Fibroblast of mammary gland (primary cell): ENCODE measurements at places on chromosomes 2 and 18.

DNA sequence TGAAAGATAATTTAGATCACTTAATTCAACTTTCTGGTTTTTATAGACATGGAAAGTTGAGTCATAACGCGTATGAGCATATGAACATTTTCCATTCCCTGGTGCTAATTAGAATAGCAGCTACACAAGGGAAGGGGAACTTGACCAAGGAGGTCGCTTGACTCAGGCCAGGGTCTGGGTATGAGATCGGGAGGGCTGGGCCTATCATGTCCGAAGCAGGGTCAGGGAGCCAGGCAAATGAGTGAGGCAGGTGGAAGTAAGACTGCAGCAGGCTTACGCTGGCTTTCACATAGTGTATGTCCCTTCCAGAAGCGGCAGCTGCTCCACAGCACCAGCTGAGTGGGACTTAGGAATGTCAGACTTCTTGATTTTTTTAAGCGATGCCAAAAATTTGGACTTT, 14.7 kb downstream of the RALB start:
- DNase-seq = no peak

DNA sequence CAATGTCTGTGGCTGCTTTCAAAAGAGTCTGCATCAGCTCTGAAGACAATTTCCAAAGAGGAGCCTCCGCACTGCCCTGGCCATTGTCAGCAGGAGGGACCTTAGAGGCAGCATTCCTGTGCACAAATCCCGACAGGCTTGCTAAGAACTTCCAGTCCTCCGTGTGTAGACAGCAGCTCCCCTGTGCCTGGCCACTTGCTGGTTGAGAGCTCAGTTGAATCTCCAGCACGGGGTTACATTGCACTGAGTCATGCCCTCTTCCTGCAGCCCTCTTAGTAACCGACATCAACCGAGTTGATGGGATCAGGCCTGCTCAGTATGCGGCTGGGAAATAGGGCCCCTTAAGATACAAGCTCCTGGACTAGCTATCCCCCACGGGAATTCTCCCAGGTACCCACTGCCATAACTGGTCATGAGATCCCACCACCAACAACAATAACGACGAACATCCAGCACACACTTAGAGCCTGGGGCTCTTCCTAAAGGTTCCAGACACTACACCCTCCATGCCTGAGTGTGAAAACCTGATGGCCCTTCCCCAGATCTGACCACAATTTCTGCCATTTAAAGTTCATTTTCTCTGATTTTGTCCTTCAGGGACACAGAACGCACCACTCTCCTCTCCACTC, 12.0 kb downstream of the ATP6V1B1 start:
- DNase-seq = peak; percentile 74

- no peak for DNase-seq
These were observed 1154.4 kb downstream of the DPP10 start for GRCh38 chr2:115596659-115597375.

DNA sequence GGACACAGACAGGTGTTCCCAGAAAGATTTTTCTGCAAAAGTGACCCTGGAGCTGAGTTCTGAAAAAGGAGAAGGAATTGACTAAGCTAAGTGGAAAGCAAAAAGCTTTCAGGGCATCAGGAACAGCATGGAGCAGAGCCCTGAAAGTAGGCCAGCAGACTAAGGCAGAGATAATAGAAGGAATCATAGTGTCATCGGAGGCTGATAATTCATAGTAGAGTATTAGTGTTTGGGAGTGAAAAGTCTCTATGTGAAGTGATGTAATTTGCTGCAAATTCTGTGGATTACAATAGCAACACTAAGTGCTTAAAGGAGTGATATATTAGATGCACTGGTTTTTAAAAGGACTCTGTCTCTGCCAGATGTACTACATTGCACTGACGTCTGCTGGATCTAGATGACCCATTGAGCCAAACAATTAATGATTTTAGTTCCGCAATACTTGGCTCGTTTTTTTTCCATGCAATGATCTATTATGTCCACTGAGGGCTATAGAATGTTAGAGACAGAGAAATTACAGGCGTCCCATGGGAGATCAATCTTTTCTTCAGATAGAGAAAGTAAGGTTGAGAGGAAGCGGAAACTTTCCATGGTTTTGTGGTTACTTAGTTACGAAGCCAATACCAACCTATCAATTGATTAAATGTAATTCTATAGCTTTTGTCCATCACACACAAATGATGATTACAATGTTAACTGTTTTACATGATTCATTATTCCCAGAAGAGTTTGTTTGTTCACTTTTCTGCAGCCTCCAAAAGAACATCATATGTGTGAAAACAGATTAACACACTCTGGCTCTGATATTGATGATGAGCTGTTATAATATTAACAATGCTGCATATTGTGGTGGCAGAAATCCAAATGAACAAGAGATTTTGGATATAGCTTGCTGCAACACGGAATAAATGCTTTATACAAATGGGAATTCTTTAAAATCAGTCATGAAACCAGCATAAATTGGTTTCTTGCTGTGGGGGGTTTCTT, 143.7 kb downstream of the MC4R start:
- no peak for DNase-seq

DNA sequence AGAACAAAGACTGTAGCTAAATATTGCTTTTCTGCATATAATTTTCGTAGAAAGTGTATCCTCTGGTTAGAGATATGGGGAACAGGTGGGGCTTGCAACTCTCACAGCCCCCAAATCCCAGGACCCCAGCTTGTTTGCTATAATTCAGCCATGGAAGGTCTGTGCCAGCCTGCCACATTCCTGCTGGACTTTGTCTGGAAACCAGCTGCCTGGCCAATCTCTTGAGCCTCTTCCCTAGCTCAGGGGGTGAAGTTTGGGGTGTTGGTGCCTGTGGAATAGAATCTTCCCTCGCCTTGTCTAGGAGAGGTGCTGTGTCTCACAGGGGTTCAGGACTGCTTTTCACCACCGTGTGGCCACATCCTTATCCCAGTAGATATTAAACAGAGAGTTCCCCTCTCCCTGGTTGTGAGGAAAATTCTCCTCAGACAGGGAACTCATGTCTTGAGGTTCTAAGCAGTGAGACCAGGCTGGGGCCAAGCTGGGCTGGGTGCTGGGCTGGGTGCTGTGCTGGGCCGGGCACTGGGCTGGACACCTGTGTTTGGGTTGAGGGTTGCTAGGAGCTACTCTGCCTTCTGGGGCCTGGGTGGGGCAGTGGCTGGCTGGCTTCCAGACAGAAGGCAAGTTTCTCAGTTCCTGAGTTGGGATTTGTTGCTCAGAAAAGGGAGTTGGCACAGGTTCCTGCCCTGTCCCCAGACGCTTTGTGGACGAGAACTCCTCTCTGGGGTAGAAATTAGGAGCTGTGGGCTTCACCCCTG, 12.3 kb downstream of the TOGARAM2 start:
- no peak for DNase-seq

DNA sequence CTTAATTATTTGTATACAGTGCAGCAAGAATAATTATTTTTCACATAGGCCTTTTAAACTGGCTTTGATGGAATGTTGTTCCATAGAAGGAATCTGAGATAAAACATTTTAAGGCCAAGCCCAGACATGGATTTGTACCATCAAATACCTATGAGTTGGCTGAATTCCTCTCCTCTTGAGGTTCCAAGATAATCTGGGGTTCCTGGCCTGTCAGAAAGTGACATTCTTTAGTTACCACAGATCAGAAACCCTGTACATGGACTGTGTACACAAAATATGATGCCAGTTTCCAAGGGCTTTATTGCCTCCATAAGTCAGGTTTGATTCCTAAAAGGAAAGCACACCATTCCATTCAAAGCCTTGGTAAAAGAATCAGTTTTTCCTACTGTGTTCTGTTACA, 1256.7 kb upstream of the NRXN1 start:
- no peak for DNase-seq

DNA sequence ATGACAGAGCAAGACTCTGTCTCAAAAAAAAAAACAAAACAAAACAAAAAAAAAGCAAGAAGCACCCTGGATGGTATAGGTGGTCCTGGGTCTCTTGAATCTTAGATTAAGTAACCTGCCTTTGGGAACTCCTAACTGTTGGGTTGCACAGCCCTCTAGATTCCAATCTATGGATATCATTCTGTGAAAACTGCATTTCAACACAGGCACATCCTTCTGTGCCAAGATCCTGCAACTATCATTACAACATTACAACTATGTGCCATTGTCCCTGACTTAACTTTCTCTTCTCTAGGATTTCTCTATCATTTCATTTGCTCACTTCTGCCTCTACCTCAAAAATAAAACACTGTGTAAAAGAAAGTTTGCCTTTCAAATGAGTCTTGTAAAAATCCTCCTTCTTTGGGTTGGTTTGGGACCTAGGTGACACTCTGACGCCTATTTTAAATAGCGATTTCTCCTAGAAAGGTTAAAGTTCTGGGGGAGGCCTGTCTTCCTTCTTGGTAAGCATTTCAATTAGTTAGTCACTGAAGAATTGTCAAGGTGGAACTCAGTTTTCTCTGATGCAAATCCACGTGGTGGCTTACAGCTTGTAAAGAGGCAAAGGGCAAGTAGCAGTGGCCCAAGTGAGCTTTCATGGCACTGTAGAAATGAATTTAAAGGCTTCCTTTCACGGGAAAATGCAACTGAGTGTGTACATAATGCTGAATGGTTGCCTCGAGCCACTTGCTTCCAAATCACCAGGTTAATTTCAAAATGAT, 9.2 kb downstream of the LGALSL start:
- DNase-seq = peak; percentile 68

GRCh38 chr2:48264627-48265026, 265.3 kb upstream of the STON1 start:
- no peak for DNase-seq

- DNase-seq = no peak
These were observed 398.0 kb upstream of the DCC start for GRCh38 chr18:51941999-51942398.

GRCh38 chr2:196183528-196184231, 12.3 kb upstream of the STK17B start:
- no peak for DNase-seq
